ENCODE measurements at places on chromosomes 1 and 21.

DNA sequence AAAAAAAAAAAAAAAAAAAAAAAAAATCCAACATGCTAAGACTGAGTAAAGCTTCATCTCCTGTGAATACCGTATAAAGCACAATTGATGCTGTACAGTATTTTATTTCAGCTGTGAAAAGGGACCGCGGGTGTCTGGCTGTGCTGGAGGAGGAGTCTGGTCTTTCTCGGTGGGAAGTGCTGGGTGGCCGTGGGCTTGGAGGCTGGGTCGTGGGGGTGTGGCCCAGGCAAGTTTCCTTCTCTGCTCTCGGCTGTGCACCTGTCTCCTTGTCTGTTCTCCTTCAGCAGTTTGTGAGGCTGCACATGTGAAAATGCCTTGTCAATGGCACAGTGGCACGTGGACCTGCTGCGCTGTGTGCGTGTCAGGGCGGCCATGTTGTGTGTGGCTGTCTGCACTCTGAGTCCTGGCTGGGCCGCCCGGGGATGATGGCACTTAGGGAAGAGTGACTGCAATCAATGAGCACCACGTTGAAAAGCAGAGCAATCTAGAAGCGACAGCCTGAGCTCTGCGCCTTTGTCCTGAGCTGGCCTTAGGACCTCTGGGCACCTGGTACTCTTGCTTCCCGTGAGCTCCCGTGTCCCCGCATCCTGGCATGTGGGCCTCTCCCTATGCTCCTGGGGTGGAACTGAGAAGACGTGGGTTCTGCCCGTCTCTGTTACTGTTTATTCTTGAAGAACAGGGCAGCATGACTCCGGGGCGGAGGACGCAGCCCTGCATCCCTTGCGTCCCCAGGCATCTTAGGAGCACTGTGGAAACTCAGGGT, 14.5 kb downstream of the AGPAT3 start:
- no peak for DNase-seq

DNA sequence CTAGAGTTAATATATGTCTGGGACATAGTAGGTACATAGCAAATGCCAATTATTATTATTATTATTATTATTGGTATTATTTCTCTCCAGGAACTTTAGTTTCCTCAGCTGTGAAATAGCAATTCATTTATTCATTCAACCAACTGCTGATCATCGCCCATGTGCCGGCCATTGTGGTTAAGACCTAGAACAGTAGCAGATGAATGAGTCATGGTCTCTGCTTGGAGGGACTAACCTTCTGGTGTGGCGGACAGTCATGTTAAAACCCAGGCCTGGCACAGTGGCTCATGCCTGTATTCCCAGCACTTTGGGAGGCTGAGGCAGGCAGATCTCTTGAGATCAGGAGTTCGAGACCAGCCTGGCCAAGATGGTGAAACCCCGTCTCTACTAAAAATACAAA, 23.8 kb upstream of the LDLRAP1 start:
- peak; percentile 75 for DNase-seq

- peak; percentile 49 for DNase-seq
These were observed 112.3 kb downstream of the AK5 start for GRCh38 chr1:77394166-77394565.

DNA sequence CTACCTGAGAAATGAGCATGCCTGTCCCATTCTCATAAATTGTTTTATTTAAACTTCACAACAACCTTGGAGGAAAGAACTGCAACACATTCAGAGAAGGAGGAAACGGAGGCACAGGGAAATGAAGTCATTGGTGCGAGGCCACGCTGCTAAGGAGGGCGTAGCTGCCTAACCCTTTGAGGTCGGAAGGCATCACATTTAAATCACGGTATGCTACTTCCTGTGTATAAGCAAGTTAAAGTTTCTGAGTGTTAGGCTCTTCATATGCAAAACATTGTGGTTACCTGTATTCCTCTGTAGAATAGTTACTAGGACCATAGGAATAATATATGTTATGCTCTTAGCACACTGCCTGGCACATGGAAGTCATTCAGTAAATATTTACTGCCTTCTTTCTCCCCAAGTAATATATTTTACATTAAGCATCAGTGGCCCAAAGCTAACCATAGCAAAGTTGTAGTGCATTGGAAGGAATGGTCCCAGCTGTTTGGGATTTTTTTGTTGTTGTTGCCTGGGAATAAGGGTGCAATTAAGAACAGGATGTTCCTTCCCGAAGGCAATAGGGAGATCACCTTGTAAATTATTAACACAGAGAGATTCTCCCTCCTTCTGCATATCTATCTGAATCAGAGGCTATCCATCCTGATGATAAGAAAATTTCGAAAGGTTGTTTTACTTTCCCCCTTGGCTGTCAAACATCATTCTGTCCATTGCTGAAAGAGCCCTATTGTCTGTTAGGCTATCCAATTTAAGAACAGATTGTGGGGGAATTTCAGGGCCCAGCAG, 192.2 kb upstream of the C8B start:
- DNase-seq: no peak

- DNase-seq: no peak
These were observed 12.1 kb upstream of the SLC45A3 start for GRCh38 chr1:205692423-205692822.

DNA sequence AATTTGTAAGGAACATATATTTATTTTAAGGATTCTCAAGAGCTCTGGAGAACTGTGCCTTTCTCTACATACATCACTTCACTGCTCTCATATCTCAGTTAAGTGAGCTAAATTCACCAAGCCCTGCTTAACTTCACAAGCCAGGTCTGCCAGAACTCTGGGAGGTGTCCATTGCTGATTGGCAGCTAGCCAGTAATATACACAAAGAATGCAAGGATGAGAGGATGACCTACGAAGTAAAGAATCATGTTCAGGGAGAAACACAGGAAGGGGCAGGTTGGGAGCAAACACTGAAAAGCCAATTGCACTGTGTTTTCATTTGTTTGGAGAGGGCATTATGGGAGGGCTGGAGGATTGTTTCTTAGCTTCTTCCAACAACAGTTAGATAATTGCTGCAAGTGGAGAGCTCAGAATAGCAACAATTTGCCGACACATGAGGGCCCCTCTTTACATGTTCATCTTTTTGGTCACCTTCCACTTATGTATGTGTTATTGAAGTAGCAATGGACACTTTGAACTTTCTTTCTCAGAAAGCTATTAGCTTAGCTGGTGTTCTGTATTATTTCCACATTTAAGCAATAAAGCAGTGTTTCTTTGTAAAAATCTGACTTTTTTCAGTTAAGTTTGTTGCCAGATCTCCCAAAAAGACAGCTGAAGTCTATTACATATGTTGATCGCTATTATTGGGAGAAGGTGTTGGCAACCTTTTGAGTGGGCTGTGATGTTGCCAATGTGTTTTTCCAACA, 254.8 kb downstream of the LTN1 start:
- DNase-seq: no peak

- DNase-seq: peak; percentile 48
These were observed 154.9 kb downstream of the TGFBR3 start for GRCh38 chr1:91730801-91731732.

- DNase-seq: no peak
These were observed 29.3 kb downstream of the SOD1 start for GRCh38 chr21:31688603-31689368.

GRCh38 chr1:10522322-10522860, 47.6 kb downstream of the PEX14 start:
- DNase-seq: no peak

DNA sequence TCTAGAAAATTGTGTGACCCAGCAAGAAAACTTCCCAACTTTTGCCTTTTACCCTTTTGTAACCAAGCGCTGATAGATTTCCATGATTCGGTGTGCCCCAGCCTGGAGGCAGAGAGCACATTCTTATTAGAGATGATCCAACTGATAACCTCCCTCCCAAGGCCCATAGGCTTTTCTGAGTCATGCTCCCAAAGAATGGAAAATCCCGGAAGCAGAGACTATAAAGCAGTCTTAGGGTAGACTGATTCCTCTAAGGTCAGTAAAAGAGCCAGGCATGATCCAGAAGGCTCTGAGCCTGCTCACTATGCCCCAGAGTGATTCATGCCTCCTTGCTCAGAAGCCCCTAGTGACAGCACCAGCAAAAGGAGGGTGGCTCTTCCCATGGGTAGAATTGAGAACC, 4.3 kb downstream of the CAMK1G start:
- DNase-seq: no peak

DNA sequence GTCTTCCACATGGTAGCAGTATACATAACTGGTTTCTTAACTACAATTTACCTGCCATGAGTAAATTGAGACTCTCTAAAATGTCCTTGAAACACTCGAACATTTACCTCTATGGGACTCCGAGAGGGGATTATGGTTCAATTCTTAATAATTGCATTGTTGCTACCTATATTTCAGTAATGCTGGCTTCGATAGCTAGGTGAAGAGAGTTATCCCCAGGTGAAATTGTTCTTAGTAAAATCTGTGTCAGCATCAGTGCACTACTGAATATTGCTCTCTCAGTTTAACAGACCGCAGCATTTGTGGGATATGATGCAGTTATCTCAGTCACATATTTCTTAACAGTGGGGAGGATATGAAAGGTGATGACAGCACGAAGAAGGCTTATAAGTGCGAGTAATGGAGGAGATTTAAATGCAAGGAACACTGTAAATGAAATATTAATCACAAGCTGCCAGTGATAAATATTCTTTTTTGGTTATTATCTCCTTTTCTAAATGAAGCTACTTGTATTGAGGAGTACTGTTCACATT, 801.9 kb downstream of the BRINP3 start:
- DNase-seq: no peak

- DNase-seq: no peak
These were observed 81.7 kb downstream of the PTPRU start for GRCh38 chr1:29317916-29318530.

DNA sequence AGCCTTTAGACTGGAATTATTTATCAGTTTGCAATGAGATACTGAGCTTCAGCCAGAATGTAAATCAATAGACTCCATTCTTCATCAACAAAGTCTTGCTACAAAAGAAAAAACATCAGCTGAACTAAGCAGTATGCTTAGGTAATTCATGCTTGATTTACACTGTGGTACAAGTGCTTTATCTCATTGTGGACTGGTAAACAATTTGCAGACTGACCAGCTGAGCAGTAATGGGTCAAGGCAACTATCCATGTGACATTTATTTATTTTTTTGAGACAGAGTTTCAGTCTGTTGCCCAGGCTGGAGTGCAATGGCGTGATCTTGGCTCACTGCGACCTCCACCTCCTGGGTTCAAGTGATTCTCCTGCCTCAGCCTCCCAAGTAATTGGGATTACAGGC, 39.8 kb upstream of the SYT2 start:
- DNase-seq: no peak

- no peak for DNase-seq
These were observed 7.0 kb downstream of the LELP1 start for GRCh38 chr1:153210206-153210605.

- no peak for DNase-seq
These were observed 27.8 kb downstream of the SLC26A9 start for GRCh38 chr1:205915354-205915990.

DNA sequence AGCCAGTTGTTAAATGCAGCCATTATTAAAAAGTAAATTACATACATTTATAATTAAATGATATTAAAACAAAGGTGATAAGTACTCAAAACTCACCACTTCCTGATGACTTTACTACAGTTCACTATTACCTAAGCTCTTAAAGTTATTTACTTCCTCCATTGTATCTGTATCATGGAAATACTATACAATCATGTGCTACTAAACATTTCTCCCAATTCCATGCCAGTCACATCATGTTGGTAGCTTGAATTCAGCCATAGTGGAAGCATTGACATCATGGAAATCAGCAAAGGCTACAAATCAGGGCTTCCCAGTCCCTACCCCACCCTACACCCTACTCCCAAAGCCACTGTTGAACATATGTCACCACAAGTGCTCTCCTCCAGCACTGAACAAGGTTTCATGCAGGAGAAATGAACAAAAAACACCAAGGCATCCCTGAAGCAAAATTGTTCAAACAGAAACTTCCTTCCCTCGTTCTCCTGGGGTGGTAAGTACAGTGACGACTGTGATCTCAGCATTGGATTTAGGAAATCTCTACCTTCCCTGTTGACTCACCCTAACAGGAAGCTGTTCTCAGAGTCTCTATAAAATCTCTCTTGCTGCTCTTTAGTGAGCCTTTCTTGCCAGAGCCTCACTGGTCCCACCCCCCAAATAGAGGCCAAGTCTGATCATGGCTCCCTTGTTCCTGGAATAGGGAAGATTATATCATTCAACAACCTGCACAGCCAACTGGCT, 12.7 kb downstream of the VSIG8 start:
- no peak for DNase-seq

Data from astrocyte of the hippocampus (primary cell).